ENCODE measurements at places on chromosomes 7 and 10.
A peak's percentile ranks its signal among the peaks of the same experiment; 100 is the strongest.

DNA sequence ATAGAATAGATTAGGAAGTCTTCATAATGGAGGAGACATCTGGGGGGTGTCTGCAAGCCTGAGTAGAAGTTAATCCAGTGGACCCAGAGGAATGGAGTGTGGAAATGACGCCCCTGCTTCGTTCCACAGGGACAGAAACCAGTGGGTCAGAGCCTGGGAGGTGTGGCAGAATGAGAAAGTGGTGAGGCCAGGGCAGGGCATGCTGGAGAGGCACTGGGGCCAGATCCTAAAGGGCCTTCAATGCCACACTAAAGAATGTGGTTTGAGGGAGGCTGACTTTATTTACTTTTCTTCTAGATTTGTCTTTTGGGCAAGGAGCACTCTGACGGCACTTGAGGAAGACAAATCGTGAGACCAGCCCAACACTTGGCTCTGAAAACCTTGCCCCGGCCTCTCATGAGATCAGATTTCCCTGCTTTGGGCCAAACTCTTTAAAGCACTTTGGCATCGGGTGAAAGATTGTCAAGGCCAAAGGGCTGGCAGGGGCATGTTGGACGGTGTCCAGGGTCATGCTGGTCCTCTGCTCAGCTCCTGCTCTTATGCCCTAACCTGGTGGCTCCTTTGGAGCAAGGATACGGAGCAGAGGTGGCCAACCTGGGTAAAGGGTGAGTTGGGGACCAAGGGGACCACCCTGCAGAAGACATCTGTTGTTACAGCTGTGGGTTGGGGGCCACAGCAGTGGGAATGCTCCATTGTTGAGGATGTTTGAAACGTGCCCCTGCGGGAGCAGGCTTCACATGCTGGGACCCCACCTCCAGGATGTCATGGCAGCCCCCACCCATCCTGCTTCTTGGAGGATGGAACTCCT is 157.0 kb upstream of the ZMIZ1 start:
- no peak for DNase-seq

DNA sequence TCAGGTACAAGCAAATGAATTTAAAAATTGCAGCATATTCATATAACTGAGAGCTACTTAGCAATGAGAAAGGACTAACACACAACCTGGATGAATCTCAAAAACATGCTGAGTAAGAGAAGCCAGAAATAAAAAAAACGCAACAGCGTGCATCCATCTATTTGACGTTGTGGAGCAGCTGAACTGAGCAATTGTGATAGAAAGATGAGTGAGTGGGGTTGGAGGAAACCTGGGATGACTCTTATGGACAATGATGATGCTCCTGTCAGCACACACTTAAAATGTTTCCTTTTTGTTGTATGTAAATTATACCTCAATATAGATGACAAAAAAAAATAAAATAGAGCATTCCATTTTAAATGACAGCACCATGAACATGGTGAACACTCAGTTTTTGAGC is 36.0 kb upstream of the AKR1E2 start:
- DNase-seq, result no peak

DNA sequence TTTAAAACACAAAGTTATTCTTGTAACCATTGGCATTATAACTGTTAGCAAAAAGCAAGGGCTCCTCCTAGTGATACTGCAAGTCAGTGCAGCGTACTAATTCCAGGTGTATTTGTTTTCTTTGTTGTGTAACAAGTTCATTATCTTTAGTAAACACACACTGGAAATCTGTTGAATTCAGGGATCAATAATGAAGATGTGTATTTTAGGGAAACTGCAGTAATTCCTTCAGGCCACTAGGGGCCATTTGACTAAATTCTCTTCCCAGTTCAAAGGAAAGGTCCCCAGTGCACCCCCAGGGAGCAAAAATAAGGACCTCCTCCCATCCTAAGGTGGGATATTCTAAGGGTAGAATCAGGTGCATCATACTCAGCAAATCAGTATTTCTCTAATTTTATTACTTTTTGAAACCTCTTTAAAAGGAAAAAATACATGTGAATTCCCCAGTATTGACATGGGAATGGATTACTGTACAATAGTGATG is 158.6 kb upstream of the LYZL1 start:
- peak; percentile 54 for DNase-seq

GRCh38 chr7:41445432-41445831 is 257.5 kb downstream of the INHBA start:
- no peak for DNase-seq

DNA sequence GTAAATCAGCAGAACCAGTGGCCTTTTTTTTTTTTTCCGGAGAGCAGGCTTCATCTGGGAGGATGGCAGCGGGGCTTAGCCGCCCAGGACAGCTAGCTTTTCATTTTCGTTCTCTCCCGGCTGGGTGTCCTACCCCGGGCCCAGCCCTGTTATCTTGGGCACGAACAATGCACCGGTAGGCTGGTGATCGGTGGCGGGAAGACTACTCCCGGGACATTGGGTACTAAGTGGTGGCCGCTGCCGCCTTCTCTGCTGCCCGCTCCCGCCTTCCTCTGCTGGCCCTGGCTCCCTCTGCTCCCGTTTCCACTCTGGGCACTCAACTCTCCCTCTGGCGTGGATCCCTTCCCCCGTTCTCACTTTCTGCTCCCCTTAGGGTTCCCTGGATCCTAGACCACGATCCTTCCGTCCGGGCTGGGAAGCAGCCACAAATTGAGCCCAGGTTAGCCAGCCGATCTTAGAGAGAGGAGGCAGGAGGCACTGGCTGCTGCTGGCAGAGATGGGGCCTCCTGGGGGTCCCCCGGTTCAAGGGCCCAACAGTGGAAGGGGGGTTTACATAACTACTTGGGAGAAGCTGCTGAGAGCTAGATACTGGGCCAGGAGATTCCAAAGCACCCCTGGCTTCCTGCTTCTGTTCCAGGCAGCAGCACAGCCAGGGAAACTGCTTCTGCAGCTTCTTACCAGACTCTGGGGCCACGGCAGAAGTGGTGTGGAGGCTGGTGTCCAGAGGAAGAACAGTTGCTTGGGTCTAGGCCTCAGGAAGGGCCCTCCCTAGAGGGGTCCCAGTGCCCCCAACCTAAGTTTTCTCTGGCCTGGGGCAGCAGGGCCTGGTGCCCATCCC is 1.8 kb downstream of the TLX1 start:
- no peak for DNase-seq

DNA sequence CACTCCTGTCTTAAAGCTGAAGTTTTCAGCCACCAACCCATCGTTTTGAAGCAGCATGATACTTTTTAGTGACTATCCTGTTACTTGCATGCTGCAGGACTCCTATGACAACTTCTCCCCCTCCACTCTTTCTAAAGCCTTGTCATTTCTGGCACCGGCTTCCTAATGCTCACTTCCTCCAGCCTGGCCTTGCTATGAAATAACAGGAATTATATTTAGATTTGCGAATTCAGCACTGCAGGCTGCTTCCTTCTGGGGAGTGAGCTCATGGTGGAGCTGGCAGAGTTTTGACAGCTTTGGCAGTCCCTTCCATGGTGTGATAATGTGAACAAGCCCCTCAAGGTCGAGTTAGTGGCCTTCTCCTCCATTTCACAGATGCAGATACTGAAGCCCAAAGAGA is 13.4 kb downstream of the BLNK start:
- DNase-seq, result no peak

GRCh38 chr7:139108266-139109187 is 993 bp downstream of the ZC3HAV1 start:
- peak; percentile 64 for DNase-seq

GRCh38 chr7:929311-929711 is 25.2 kb downstream of the ADAP1 start:
- no peak for DNase-seq

GRCh38 chr10:89805599-89806013 is 104.2 kb downstream of the KIF20B start:
- no peak for DNase-seq

DNA sequence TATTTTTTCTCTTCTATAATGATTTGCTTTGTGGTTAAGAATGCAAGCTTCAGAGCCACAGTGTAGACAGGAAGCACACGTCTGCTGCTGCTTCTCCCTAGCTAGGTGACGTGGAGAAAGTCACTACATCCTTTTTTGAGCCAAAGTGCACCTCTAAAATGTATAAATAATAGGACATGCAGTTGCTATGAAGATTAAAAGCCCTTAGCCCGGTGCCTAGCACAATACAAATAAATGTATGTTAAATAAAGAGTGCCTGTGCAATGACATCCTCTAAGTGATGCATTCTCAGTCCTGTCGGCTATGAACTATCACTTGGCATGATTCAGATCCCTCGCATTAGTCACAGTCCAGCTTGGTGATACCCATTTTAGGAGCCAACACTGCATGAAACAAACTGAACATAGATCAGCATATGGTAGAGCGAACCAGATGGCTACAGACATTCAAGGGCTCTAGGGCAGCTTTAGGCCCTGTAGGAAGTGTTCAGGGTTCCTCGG is 4.8 kb upstream of the TRDMT1 start:
- DNase-seq, result no peak
